Muscle of leg (tissue), 16 donors: ENCODE measurements at places on chromosomes 3 and 15. TPM values are rescaled to one million over a fixed set of nuclear protein-coding genes. Genes with fewer than 3 reads are reported as not detected.

- DNase-seq, result no peak
- H3K27me3 ChIP-seq, result no peaks in the 10 kb centered on the region
- H3K4me1 ChIP-seq, result no peaks in the 10 kb centered on the region
- no peaks in the 10 kb centered on the region for H3K36me3 ChIP-seq
- H3K4me3 ChIP-seq, result no peak overlapping the region
Measured at GRCh38 chr3:159366476-159366875, 564.6 kb downstream of the MFSD1 start.

DNA sequence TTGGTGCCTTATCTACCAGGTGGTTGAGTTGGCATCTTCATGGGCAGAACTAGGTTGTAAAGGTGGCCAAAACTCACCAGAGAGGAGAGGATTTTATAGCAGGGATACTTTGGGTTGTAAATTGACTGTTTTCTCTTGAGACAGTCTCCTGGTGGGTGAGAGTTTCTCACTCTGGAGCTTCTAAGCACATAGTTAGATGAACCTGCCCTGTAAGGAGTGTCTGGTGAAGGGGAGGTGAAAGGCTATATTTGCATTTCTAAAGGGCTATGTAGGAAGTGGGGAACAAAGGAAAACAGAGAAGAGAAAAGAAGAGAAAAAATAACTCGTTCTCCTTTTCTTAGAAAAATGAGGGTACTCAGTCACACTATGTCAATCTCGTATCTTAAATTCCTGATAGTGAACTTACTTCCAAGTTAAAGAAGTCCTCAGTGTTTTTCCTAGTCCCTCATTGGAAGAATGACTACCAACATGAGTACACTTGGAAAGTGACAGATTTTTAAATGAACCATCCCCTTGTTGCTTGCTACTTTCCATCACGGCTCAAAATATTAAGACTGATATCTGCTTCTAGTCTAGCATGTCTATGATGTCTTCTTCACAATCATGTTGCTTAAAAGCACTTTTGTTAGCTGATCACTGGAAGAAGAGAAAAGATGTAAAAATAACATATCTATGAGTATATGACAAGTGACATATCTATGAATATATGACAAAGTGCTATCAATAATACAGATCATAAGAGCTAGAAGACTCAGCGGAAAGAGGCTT lies 113.8 kb upstream of the P2RY1 start:
- H3K27ac ChIP-seq, result no peak overlapping the region
- no peaks in the 10 kb centered on the region for H3K4me1 ChIP-seq
- no peaks in the 10 kb centered on the region for H3K36me3 ChIP-seq
- no peaks in the 10 kb centered on the region for H3K27me3 ChIP-seq
- DNase-seq, result no peak

APOD gene
- polyA plus RNA-seq, result 39.5 TPM

SAMMSON gene
- polyA plus RNA-seq, result not detected
